ENCODE measurements at places on chromosomes 12 and 14.

DNA sequence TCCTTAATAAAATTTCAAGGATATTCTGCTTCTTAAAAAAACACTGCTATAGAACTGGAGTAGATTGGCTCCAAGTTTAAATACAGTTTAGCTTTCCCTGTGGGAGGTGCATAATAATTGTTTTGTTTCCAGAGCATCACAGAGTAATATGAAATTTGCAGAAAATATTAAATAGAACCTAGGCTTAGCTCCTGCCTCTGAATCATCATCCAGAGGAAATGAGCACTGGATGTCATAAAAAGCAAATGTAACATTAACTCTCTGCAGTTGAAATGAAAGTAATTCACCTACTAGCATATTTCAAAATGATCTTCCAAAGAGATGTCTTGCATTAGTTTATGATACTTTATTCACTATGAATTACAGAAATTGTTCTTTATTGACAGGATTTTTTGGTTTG is 769.8 kb downstream of the C12orf50 start:
- DNase-seq, result no peak

GRCh38 chr12:130198026-130198662 is 35.9 kb downstream of the FZD10 start:
- no peak for DNase-seq

DNA sequence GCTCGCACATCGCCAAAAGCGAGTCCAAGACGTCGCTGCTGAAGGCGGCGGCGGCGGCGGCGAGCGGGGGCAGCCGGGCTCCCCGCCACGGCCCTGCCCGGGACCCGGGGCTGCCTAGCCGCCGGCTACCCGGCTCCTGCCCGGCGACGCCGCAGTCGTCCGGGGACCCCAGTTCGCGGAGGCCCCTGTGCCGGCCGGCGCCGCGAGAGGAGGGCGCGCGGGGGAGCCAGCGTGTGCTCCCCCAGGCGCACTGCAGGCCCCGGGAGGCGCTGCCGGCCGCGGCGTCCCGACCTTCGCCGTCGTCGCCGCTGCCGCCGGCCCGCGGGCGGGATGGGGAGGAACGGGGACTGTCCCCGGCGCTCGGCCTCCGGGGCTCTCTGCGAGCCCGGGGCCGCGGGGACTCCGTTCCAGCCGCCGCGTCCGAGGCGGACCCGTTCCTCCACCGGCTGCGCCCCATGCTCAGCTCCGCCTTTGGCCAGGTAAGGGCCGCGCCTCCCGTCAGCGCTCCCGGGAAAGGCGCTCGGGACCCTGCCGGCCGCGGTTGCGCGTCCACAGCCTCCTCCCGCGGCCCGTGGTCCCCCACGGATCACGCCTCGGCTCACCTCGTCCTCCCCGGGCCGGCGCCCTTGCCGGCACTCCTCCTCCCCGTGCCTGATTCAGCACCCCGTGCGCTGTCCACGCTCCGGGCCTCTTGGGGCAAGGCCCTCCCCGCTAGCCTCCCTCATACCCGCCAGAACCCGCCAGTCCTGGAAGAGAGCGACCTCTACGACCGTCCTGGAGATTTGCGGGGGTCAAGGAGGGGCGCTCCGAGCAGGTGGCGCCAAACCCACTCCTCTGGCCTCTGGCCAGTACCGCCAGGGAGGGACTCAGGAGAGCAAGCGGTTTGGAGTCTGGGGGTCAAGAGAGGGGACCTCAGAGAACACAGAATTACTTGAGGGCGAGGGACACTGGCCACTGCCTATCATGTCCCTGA is 721 bp downstream of the CABP1 start:
- DNase-seq, result no peak

GRCh38 chr12:67534681-67535080 is 113.9 kb upstream of the DYRK2 start:
- peak; percentile 20 for DNase-seq

DNA sequence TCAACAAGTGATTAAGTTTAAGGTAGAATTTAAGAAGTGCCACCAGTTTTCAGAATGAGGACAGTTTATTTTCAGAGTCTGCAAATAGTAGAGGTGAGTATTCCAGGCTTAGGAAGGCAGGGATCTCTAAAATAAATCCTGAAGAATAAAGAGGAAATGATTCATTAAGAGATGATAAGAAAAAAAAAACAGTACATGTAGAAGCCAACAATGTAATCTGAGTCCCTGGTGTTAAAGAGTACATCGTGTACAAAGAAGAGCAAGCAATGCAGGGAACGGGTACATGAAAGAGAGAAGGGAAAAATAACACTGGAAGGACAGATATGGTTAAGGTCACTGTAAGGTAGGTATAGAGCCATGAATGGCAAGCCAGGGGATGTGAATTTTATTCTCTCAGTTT is 95.2 kb upstream of the FOXG1 start:
- no peak for DNase-seq

- no peak for DNase-seq
Measured at GRCh38 chr12:49253033-49253623, 11.8 kb upstream of the TUBA1C start.
